ELF-1 (cell line): ENCODE measurements at places on chromosomes 11 and 22.

DNA sequence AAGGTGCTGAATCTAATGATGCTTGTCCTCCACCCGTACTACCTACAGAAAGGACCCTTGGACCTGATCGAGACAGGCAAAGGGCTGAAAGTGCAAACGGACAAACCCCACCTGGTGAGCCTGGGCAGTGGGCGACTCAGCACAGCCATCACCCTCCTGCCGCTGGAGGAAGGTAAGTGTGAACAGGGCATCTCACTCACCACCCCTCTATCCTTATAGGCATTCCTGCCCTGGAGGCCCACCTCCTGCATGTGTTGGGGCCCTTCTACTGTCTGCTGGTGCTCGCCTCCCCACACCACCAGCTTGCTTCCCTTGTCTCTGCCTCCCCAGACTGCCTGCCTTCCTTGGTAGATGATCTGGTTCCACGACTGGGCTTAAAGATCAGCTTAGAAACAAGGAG is 7.1 kb downstream of the PHLDB1 start:
- no peak for DNase-seq

DNA sequence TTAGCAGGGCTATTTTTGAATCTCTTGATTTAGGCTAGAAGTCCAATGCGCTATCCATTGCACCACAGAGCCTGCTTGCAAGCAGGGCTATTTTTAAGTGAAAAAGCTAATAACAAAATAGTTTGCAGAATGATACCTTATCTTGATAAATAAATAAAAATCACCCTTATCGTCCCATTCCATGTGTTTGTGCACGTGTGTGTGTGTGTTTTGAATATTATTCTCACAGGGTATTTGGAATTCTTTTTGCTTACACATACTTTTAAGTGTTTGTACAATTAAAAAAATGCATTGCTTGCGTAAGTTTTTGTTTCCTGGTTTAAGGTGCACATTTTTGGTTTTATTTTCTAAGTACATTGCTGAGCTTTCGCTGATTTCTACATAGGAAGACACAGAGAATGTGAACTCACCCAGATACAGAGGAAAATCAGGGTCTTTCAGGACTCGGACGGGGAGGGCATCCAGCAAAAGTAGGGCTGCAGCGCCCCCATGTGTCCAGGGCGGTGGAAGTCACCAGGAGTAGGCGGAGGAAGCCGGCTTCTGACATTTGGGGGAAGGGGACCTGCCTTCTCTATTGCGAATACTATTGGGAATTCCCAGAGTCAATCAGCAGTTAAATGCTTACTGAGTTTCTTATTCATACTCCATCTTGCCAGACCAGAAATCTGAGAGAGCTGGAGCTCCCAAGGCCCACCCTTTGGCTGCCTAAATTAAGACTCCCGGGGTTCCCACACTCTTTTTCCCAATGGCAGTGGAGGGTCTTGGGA is 27.3 kb downstream of the SLC1A2 start:
- DNase-seq, result peak; percentile 87

DNA sequence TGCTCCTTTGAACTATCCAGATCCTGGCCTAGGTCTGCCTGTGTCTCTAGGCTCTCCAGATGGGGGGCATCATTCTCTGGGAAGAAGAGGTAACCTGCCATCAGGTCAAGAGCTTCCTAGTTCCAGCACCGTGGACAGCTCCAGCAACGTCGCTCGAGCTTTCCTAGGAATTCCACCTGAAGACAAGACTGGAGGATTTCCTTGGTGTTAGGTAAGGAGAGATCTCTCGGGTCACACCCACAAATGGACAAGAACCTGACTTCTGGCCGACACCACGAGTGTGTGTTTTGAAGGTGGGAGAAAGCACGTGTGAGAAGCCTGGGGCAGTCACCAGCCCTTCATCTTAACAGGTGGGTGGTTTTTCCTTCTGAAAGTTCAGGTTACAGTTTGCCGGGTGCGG is 1.2 kb downstream of the PRG3 start:
- peak; percentile 77 for DNase-seq

- DNase-seq, result no peak
These were observed 75.3 kb upstream of the MTNR1B start for GRCh38 chr11:92894197-92894596.

- peak; percentile 31 for DNase-seq
These were observed 25.0 kb upstream of the CREB3L1 start for GRCh38 chr11:46252373-46252914.
